Stimulated activated CD8-positive, alpha-beta memory T cell treated with anti-CD3 and anti-CD28 coated beads, Interleukin-7, amount 100 ng/mL, for 1 hour (primary cell): ENCODE measurements at places on chromosomes 1 and 21.

DNA sequence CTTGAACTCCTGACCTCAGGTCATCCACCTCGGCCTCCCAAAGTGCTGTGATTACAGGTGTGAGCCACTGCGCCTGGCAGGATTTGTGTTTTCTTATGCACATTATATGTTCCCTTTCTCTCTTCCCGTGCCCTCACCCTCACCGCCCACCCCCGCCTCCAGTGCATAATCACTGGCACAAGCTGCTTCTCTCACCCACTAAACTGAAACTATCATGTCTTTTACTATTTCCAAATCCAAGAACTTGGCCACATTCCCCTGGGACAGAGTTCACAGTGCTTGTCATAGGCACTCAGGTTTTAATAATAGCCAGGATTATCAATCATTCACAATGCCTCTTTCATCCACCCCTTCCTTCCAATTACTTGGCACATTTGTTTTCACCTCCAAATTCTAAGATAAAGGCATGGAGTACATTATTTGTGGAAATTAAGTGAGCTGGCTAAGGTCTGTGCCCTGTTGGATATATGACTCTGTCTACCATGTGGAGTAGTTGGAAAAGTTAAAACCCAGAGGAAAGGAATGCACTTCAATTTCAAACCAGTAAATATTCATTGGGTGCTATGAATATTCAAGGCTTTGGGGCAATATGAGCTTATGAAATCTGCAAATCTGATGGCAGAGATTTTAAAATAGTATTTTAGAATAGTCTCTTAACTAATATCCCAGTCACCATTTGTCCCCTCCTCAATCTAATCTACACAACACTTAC, 17.6 kb upstream of the MAPKAPK2 start:
- no peak for DNase-seq

DNA sequence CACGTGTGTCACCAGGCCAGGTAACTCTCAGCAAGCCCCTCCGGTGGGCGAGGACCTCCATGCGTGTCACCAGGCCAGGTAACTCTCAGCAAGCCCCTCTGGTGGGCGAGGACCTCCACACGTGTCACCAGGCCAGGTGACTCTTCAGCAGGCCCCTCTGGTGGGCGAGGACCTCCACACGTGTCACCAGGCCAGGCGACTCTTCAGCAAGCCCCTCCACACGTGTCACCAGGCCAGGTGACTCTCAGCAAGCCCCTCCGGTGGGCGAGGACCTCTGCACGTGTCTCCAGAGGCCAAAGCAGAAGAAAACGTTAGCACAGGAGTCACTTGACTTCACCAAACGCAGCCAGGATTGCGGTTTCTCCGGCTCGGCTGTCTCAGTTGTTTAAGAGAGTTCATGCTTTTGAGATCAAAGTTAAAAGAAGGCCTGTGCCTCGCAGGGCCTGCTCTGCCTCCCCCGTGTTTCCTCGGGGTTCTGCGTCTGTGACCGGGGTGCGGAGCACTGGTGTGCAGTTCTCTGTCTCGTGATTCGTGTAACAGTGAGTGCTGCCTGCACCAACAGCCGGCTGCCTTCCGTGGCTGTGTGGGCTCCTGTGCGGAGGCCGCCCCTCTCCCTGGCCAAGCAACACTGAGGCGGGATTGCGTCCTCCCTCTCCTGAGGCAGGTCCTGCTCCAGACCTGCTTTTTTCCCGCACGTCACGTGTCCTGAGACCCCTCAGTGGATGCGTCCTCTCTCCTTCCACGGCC, 56.6 kb downstream of the PRKCZ start:
- DNase-seq, result no peak

DNA sequence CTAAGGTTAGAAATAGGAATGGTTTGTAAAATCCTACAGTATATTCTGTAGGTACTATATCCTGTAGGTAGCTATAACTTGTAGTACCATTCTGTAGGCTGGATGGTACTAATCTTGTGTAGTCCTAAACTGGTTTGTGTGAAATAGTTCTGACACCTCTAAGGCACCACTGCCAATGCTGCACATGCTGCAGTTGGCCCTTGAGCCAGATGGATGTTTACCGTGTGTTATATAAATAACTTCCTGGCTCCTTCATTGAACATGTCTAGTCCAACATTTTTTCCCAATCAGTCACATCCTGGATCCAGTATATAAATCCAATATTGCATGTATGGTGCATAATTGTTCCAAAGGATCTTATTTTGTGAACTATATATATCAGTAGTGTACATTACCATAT, 89.5 kb upstream of the GNG4 start:
- DNase-seq, result no peak

GRCh38 chr1:226470921-226471866, 63.3 kb upstream of the PARP1 start:
- no peak for DNase-seq

DNA sequence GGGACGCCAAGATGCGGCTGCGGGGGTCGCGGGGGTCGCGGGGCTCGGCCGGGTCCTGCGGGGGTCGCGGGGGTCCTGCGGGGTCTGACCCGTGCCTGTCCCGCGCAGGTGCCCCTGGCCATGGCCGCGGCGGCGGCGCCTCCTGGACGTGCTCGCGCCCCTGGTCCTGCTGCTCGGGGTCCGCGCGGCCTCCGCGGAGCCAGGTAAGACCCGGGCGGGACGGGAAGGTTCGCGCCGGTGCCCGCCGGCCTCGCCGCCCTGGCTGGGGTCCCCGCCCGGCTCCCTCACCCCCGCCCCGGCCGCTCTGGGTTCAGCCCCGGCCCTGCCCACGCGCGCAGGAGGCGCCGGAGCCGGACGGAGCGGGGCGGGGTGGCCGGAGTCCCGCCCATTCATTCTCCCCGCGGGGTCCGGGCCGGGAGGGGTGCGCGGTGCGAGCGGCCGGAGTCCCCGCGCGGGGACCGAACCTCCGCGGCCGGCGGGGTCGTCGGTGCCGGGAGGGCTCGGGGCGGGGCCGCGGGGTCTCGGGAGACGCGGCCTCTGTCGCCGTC, 380 bp downstream of the COL18A1 start:
- no peak for DNase-seq

GRCh38 chr1:65002508-65003315, 36.4 kb upstream of the JAK1 start:
- DNase-seq, result peak; percentile 57

- DNase-seq, result no peak
Measured at GRCh38 chr1:160076295-160076694, 5.0 kb upstream of the KCNJ9 start.

- DNase-seq, result no peak
Measured at GRCh38 chr1:93824834-93825233, 54.2 kb downstream of the DNTTIP2 start.

GRCh38 chr1:218664385-218665170, 319.4 kb downstream of the TGFB2 start:
- no peak for DNase-seq

- DNase-seq, result no peak
Measured at GRCh38 chr1:162070825-162071224, 1.3 kb downstream of the NOS1AP start.

- no peak for DNase-seq
Measured at GRCh38 chr1:97593192-97593591, 327.6 kb downstream of the DPYD start.

DNA sequence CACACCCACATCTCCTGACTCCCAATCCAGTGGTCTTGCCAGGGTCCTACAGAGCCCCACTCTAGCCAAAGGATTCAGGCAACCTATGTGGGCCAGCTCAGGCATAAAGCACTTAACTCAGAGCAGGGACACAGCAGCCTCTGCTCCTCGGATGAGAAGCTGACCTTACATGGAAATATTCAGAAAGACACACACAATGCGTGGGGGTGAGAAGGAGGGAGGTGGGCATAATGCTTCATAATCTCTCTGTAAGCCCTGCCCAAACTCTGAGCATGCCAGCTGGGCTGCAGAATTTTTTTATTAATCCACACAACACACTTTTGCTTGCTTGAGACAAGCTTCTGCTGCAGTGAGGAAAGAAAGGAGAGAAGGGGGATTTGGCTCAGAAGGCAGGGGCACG, 21.6 kb downstream of the KCND3 start:
- DNase-seq, result no peak

GRCh38 chr1:234499119-234499942, 20.4 kb upstream of the TARBP1 start:
- DNase-seq, result peak; percentile 60

DNA sequence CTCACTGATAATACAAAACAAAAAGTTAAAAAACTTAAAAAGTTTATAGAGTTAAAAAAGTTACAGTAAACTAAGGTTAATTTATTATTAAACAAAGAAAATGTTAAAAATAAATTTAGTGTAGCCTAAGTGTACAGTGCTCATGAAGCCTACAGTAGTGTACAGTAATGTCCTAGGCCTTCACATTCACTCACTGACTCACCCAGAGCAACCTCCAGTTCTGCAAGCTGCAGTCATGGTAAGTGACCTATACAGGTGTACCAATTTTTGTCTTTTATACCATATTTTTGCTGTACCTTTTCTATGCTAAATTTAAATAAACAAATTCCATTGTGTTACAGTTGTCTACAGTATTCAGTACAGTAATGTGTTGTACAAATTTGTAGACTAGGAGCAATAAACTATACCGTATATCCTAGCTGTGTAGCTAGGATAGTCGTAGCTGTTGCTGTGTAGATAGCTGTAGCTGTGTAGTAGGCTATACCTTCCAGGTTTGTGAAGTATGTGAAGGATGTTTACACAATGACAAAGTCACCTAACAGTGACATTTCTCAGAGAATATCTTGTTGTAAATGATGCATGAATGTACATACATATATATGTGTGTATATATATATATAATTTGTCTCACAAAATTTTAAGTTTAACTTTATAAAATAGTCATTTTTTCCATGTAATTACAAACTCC, 140.2 kb downstream of the TGFB2 start:
- no peak for DNase-seq

DNA sequence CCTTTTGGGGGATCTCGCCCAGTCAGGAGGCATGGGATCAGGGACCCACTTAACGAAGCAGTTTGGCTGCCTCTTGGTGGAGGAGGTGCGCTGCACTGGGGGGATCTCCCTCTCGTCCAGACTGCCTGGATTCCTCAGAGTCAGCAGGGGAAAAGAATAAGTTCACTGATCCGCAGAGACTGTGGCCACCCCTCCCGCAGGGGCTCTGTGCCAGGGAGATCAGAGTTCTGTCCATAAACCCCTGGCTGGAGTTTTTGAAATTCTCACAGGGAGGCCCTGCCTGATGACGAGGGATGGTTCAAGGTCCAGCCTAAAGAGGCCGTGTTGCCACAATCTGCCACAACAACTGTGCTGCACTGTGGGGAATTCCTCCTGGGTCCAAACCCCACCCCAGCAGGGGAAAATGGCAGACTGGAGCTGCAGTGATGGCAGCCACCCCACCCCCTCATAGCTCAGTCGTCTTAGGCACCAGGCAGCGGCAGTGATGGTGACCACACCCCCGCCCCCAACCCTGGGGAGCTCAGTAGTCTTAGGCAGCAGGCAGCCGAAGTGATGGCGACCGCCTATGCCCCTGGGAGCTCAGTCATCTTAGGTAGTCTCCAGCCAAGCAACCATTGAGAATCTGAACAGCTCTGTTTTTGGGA, 273.8 kb upstream of the USP25 start:
- no peak for DNase-seq

GRCh38 chr1:234108921-234109320, 204.4 kb downstream of the SLC35F3 start:
- DNase-seq, result no peak

GRCh38 chr1:102970496-102971078, 137.7 kb downstream of the COL11A1 start:
- no peak for DNase-seq

- no peak for DNase-seq
Measured at GRCh38 chr1:46677339-46677738, 5.7 kb downstream of the TEX38 start.

DNA sequence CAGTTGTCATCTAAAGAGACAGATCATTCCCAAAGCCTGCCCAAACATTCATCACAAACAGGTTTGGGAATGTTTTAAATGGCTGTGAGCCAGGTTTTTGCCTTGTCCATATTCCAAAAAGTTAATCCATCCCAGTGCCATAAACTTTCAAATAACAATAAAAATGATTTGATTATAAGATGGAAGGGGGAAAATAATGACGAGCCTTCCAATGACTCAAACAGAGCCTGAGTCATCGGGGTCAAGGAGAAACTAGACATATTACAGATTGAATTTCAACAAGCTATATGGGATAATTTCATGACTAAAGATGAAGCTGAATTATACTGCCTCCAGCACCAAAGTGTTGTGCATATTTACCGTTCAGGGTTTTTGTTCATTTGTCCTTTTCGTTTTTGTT, 195.8 kb upstream of the PKN2 start:
- DNase-seq, result no peak

GRCh38 chr1:44801491-44802305, 1.5 kb downstream of the PLK3 start:
- no peak for DNase-seq
